ENCODE measurements at places on chromosomes 5 and 9.

GRCh38 chr5:69078921-69079540 is 14.8 kb upstream of the SLC30A5 start:
- DNase-seq: no peak

DNA sequence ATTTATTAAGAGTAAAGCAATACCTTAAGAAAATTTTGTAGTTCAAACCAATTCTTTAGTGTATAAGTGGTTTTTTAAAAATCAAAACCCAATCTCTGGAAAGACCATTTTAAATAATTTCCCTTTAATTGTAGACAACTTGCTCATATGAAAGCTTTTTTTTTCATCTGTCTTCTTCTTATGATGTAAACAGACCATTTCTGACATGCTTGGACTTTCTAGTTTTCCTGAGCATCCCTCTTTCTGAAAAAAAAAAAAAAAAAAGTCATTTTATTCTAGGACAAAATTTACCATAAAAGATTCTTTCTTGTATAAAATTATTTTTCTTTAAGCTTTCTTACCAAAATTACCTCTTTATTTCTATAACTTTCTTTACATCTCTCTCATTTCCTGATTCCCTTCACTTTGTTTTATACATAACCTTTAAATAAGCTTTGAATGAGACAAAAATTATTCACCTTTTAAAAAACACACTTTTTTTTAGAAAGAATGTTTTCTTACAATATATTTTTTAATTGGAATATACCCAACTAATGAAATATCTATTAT is 67.5 kb downstream of the COL15A1 start:
- DNase-seq: no peak

- DNase-seq: no peak
These were observed 103.0 kb upstream of the CTSL start for GRCh38 chr9:87622923-87623322.

- no peak for DNase-seq
These were observed 69.6 kb upstream of the SLC30A5 start for GRCh38 chr5:69024241-69024651.

DNA sequence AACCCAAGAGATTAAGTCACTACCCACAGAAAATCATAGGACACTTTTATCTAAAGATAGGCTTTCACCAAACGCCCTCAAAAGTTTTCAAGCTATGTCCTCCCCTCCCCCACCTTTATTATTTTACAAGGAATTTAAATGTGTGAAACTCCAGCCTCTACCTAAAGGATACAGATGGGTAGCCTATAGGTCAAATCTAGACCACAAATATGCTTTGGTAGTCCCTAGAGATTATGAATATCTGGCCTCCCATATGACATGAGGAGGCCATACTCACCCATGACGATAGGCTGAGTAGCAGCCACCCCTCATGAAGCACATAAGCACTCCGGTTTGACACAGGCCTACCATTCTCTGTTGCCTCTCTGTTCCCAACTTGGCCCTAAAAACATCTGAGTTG is 11.9 kb downstream of the SIL1 start:
- no peak for DNase-seq

GRCh38 chr5:171261904-171262303 is 47.1 kb upstream of the TLX3 start:
- DNase-seq: no peak
